ENCODE measurements at places on chromosomes 12 and 14. TPM values are rescaled to one million over a fixed set of nuclear protein-coding genes. Genes with fewer than 3 reads are reported as not detected.

DNA sequence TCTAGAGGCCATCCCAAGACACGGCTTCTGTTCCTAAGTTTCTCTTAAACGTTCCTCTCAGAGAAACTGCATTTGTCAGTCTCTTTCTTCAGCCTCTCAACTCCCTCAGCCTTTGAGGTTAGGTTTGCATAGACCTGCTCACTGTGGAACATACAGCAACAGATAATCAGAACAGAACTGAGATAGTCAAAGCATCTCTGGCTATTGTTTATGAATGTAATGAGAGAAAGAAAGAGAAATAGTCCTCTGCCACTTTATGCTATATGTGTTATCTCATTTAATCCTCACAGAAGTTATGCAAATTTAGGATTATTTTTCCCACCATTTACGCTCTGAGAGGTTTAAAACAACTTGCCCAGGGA is 190.6 kb downstream of the PHLDA1 start:
- DNase-seq: no peak

DNA sequence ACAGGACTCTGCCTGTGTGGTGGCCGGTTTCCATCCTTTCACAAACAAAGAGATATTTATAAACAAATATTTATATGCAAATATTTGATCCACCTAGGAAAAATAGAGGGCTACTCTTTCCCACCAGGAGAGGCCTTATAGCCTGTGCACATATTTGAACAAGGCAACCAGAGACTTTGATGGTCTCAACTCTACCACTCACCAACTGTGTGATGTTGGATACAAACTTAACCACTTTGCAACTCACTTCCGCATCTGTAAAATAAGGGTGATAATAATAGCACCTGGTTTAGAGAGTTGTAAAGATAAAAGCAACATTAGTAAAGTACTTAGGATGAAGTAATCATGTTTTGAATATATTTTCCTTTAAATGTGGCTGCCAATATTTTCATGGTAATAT is 1.5 kb upstream of the CLEC12A start:
- no peak for DNase-seq

DNA sequence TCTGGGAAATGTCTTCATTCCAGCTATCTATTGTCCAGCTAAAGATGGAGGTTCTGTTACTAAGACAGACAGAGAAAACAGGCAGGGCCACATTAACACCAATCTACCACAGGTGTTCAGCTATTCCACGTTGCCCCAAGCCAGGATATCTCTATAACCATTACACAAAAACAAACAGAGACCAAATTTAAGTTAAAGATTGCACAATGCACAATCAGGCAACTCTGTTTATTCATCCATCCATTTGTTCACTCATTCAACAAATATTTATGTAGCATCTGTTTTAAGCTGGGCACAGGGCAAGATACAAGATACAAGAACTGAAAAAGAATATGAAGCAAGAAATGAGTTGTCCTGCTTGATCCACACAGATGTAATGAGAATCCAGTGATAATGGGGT is 629.0 kb downstream of the MED13L start:
- no peak for DNase-seq

DNA sequence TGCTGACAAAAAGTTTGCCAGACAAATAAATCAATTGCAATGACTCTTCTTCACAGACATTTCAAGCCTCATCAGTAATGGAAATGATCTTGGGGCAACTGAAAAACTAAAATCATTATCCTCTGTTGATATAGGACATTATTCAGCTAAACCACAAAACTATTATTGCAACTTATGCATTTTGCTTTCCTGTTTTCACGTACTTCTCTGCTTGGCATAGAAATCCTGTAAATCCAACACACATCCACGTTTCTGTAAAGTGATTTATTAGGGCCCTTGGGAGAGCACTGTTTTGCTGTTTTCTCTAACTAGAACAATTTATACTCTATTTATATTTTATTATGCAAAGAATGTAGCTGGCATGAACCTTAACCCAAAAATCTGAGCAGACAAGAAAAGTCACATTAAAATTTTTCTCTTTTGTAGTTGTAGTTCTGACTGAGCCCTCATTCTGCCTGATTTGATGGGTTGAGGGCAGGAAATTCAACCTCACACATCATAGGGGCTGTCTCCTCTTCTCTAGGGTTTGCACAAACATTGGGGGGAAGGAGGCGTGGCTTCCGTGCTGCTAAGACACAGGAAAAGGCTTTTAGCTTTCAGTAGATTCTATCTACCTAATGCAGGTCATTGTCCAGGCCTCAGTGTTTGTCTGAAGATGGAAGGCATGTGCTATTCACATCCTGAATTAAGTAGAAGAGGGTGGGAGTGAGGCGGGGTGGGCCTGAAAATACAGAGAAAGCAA is 11.5 kb upstream of the NUP107 start:
- no peak for DNase-seq

DNA sequence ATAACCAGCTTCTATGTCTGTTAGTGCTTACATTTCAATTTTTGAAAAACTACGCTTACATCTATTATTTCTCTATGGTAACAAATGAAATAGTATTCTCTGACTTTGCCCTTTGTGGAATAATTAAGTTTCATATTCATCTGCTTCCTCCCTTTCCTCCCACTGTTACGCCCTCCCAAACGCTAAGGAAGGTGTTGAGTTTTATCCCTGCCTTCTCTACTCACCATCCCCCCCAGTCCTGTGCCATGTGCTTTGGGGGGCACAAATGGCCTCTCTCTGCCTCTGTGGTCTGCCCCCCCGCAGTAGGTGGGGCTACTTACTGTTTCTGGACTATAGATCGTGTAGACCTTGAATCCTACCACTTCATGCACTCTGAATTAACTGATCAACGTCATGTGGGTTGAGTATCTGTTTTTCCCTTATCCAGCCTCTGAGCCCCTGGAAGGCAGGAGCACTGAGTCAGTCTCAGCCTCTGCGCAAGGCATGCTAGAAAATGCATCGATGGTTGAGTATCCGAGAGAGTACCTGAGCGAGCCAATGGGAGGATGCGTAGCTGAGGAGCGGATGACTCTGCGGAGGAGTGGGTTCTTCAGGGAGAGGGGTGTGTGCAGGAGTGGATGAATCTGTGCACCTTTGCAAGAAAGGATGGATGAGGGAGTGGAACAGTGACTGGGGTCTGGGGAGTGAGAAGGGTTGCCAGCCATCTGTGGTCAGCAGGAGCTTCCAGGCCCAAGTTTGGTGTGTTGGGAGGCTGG is 114.5 kb upstream of the RTL1 start:
- no peak for DNase-seq

GRCh38 chr12:28767836-28768348 is 381.2 kb upstream of the FAR2 start:
- DNase-seq: peak; percentile 41

GRCh38 chr12:91662021-91662420 is 479.4 kb upstream of the DCN start:
- DNase-seq: peak; percentile 1

GRCh38 chr12:12561371-12562015 is 1.2 kb downstream of the DUSP16 start:
- peak; percentile 45 for DNase-seq

- no peak for DNase-seq
Observed at GRCh38 chr12:4005851-4006430, 132.7 kb upstream of the PARP11 start.

GRCh38 chr14:97490521-97491070 is 693.4 kb downstream of the VRK1 start:
- no peak for DNase-seq

Gene LRCOL1
- total RNA-seq: not detected

Gene AQP6
- total RNA-seq: not detected
